Fibroblast of skin of left quadriceps (primary cell): ENCODE measurements at places on chromosomes 5 and 9.

DNA sequence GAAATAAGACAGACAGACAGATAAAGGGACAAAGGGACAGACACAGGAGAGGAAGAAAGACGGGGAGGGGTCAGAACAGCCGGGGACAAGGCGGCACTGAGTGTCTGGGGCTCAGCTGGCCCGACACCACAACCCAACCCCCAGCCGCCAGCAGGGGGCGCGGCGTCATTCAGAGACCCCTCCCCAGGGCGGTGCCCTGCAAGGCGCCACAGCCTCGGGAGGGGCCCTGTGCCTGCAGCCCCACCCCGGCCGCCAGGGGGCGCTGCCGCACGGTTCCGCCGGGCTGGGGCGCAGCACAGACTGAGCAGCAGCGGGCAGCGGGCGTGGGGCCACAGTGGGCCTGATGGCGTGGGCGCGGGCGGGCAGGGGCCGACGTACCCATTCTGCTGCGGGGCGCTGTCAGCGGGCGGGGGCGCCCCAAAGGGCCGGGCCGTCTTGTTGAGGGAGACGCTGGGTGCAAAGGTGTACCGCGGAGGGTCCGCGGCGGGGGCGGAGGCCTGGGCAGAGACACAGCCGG, 5.9 kb downstream of the PDLIM7 start:
- no peak for DNase-seq

DNA sequence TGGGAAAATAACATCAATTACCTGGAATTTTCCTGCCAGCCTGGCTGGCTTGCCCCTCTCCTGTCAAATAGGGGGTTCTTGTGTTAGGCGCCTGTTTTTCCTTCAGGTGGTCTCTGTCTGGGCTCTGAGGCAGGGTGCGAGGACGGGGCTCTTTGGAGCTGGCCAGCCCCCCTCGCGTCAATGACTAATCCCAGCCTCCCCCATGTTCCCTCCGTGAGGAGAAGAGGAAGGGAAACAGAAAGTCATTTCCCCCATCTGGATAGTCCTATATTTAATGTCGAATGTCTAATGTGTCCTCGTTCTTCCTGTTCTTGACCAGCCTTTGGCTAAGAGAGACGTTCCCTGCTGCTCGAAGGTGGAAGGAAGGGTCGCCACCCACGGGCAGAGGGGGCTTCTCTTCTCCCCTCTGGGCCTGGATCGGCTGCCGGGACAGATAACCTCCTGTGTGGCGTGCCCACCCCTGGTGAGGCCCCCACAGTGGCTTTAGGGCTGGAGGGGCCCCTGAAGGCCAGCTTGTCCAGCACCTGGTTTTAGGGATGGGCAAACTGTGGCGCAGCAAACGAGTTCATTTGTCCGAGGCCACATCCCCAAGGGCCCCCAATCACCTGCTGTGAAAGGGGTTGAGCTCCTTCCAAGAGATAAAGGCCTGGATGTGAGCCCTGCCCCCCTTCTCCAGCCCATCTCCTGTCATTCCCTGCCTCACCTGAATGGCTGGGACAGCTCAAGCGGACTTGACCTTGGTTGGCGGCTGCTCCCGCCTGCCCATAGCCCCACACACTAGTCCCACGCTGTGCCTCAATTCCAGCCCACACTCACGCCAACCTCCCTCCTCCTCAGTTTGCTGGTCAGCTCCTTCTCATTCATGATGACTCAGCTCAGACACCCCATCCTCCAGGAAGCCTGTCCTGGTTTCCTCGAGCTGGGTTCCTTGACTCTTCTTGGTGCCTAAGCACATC, 35.9 kb upstream of the UNC5A start:
- no peak for DNase-seq

DNA sequence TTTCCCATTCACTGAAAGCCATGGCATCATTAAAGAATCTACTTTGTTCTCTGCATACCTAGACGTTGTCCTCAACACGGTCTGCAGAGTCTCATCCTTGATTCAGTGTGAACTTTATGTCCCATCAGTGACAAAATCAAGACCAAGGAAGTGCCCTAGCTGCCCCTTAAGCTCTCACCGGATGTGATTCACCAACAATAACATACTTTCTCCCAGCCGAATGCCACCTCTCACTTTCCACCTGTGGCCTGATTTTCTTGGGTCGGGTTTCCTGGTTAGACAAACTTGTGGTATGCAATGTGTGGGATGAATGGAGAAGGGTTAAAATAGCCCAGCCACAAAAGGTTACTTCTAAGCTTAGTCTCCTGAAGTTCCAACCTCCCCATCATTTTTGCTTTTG, 145.3 kb upstream of the PAPPA start:
- DNase-seq = no peak

- no peak for DNase-seq
Measured at GRCh38 chr9:135695642-135696041, 3.6 kb downstream of the SOHLH1 start.

GRCh38 chr9:14993061-14993800, 83.0 kb upstream of the FREM1 start:
- peak; percentile 75 for DNase-seq

DNA sequence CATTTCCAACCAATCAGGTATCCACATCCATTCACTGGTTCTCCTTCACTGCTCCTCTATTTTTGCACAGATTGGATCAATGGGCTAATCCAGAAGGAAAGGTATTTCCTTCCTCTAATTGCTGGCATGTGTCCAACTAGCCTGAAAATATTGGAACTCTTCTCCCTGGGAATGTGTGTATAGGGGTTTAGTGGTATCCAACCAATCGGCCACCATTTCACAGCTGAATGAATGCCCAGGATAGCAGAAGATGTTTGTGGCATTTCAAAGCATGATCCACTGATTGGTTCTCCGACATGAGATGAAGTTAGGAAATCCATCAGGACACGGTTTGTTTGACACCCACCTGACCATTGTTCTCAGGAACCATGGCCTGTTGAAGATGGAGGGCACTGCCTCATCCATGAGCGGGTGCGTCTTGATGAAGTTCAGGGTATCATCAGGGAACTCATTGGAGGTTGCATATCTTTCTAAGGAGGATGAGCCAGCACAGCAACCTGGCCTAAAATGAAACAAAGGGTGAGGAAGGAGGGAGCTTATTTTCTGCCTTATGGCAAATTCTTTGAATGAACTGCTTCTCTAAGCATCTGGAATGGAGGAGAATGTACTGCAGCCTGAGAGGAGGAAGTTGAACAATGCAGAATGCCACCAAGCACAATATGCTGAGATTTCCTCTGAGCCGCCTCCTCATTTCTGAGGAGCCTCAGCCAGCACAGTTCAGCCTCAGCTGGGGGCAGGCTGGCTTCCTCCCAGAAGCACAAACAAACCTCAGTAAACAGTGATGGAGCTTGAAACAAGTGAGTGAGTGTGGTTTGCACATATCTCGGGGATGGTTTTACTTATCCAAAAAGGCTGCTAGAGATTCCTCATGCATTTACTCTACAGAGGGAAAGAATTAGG, 94.6 kb downstream of the SEMA6A start:
- peak; percentile 44 for DNase-seq

DNA sequence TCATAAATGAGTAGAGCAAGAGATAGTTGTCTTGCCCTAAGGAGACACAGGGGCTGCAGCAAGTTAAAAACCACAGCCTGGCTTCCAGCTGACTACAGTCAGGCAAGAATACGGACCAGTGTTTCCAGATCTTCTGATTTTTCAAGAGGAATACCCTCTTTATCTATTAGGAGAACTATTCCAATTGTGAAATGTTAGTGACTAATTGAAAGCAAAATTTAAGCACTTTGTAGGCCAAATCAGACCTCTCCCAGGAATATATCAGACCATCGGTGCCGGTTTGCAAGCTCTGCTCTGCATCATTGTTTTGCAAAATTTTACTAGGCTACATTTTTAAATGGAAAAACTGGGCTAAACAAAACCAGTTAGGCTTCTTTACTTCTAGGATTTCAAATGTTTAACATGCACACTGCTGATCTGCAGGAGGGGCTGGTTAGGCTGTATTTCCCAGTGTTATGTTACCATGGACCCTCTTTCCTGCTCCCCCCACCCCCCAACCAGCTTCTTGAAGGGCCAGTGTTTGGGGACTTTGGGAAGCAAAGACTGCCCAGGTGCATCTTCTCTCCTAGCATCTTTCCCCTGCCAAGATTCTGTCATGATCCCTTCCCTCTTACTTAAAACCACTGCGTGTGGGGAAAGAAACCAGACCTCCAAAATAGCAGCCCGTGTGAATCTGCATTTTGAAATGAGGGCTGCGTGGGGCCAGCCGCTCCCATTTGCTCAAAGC, 1.1 kb upstream of the ARSI start:
- DNase-seq = no peak

DNA sequence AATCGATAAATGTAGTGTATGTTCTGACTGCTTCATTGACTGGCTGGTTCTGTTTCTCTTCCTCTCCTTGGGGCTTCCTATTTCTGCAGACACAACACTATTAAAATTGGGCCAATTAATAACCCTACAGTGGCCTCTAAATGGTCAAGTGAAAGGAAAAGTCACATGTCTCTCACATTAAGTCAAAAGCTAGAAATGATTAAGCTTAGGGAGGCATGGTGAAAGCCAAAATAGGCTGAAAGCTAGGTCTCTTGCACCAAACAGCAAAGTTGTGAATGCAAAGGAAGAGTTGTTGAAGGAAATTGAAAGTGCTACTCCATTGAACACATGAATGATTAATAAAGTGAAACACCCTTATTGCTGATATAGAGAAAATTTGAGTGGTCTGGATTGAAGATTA, 58.2 kb downstream of the CCNH start:
- no peak for DNase-seq

DNA sequence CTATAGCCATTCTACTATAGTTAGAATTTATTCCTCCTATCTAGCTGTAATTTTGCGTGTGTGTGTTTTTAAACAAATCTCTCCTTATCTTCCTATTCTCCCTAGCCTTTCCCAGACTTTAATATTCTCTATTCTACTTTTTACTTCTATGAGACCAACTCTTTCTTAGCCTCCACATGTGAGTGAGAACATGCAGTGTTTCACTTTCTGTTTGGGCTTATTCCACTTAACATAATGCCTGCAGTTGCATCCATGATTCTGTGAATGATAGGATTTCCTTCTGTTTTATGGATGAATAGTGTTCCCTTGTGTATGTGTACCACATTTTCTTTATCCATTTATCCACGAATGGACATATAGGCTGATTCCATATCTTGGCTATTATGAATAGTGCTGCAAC, 192.3 kb upstream of the TLX3 start:
- no peak for DNase-seq

GRCh38 chr5:180021900-180022299, 49.7 kb downstream of the RNF130 start:
- DNase-seq = no peak

DNA sequence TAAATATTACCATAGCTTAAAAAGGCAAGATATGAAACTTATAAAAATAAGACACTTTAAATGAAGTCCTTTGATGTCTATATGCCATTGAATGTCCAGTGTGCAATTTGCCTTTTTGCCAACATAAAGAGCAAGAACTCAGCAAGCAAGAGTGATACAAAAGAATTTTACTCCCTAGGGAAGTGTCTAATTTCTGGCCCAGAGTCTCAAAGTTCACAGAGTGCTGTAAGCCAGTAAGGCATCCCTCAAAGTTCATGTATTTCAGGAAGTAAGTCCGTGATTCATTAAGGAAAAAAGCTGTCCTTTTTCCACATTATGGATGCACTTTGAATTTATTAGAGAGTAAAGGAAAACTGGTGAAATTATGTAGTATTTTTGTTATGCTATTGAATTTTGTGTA, 185.2 kb downstream of the CCDC171 start:
- no peak for DNase-seq

DNA sequence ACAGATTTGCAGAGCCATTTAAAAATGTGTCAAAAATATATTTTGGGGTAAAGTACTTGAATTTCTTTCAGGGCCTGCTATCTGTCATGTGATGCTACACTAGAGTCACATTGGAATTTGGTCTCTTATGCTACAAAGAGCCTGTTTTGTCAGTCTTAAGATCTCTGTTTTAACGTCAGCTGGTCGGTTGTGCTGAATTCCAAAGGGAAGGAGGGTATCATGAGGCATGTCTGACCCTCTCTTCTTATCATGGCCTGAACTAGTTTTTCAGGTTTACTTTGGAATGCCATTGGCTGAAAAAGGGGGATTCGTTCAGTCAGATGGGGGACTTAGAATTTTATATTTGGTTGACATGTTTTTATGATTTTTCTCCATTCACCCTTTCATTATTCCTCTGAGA, 290.6 kb downstream of the CD180 start:
- no peak for DNase-seq

- no peak for DNase-seq
Measured at GRCh38 chr5:85143138-85143537, 758.5 kb upstream of the EDIL3 start.

DNA sequence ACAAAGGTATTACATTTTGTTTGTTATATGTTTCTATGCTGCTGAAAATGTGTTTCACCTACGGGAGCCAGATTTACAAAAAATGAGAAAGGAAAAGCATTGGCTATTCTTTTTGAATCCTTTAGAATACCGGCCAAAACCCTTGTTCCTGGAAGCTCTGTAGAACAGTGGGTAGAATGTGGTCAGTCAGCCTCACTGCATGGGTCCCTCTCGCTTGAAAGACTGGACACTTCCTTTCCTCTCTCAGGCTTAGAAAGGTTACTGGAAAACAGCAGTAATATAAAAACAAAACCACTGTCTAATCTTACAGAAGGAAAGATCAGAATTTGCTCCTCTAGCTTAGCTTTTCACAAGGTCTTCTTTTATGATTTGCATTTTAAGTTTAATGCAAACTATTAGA, 45.1 kb downstream of the OSTF1 start:
- no peak for DNase-seq

DNA sequence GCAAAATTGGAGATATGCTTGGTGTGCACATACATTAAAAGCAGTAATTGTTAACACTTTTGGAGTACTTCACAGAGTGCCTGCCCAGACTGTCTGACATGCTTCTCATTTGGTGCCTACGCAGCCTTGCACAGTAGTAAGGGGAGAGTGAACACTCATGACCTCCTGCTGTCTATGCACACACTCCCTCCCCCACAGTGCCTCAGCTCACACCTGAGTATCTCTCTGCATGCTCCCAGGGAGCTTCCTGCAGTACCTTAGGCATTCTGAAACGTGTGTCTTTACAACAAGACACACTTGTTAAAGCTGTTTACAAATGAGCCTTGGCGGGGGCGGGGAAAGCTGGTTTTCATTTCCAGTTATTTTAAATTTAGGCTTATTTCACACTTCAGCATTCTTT, 18.0 kb downstream of the MAP3K1 start:
- no peak for DNase-seq

- no peak for DNase-seq
Measured at GRCh38 chr9:126275386-126276001, 51.1 kb upstream of the MVB12B start.

DNA sequence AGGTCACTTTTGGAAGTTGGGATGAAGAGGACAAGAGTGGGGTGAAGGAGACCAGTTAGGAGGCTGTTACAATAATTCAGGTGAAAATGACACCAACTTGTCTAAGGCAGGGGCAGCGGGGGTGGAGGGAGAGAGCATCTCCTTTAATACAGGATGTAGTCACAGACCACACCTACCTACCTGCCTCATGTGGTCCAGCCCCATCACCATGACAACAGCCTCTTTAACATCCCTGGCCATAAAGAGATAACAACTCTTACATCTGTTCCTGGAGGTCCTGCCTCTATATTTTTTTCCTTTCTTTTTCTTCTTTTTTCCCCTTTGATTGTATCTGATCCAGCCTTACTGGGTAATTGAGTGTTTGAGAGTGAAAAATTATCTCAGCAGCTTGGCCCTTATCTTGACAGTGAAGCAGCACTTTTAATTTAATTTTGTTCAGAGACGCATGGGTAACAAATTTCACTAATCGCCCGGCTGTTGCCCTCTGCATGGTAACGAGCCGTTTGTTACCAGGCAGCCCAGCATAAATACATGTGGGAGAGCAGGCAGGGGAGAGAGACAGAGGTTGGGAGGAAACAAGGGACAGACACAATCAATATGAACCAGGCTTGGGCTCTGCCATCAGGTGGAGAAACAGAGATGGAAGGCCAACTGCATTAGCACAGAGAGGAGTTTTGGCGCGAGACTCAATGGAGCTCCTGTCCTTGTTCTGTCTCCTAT, 338.1 kb downstream of the ASTN2 start:
- no peak for DNase-seq
